ENCODE measurements at places on chromosomes 16 and 17.

GRCh38 chr17:32527146-32527545, 40.4 kb downstream of the CDK5R1 start:
- DNase-seq, result no peak

DNA sequence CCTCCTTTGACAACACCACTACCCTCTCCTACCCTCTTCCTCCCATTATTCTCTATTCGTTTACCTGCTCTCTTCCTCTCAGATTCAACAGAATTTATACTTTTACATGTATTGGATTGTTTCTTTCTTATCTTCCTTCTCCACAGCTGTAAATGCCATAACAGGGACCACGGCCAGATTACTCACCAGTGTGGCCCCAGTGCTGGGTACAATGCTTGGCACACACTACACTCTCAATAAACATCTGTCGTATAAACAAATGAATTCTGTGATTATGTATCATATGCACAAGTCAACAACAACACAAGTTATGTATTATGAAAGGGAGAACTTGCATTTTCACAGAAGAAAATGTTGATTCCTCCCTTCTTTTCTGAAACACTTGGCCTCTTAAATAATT, 20.0 kb downstream of the AARSD1 start:
- no peak for DNase-seq

- no peak for DNase-seq
Measured at GRCh38 chr17:54867634-54868033, 33.0 kb upstream of the TOM1L1 start.

GRCh38 chr16:81651758-81652718, 127.1 kb upstream of the PLCG2 start:
- DNase-seq, result no peak

DNA sequence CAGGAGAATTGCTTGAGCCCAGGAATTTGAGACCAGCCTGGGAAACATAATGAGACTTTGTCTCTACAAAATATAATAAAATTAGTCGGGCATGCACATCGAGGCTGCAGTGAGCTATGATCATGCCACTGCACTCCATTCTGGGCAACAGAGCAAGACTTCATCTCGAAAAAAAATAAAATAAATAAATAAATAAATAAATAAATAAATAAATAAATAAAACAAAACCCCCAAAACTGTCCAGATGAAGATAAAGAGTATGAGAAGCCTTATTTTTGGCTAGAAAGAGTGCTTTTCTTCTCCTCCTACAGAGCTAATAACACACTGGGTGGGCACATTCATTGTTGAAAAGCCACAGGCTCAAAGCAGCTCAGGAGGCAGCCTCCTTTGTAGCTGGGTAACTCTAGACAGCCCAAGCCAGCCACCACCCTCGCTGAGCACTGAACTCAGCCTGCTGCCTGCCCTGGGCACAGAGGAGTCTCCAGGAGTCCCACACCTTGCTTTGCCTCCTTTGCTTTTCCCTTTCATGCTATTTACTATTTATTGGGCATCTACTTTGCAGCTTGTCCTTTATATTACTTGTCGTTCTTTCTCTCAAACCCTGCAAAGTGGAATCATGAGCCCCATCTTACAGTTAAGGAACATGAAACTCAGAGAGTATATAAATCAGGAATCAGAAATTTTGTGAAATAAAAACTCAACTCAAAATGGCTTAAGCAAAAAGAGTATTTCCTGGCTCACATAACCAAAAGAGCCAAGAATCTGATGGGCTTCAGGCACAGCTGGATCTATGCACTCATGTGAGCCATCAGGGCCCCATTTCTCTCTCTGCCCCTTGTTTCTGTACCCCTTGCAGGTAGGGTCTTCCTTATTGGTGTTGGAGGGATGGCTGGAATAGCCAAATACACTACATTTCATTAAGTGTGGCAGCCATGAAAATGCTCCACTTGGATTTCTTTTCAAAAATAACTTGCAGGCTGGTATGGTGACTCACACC, 18.1 kb upstream of the C16orf87 start:
- DNase-seq, result no peak

GRCh38 chr16:24430954-24431760, 108.2 kb upstream of the RBBP6 start:
- no peak for DNase-seq

GRCh38 chr17:82355770-82356427, 3.1 kb upstream of the TEX19 start:
- DNase-seq, result no peak

- no peak for DNase-seq
Measured at GRCh38 chr16:17914168-17914567, 422.4 kb downstream of the NPIPA8 start.

- DNase-seq, result peak; percentile 37
Measured at GRCh38 chr17:44417553-44417952, 28.1 kb upstream of the ITGA2B start.

DNA sequence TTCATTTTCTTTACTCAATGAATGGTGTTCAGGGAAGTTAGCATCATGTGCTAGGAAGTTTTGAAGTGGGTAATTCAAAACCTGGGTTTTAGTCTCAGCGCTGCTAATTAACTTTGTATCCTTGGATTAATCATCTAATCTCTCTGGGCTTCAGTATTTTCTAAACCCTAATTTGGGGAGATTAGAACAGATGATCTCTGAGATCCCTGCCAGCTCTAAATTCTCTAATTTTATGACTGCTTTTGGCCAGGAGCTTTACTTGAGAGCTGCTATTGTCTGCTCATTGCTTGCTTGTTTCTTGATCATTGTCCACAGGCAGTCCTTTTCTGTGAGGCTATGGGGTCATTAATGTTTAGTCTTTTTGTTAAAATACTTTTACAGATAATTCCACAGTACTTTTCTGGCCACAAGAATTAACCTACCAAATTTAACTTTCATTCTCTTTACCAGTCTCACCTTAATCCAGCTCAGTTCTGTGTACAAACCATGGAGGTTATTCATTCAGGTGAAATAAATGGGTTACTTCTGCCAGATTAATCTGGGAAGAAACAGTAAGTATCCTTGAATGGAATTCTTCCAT, 28.4 kb upstream of the VWA3A start:
- no peak for DNase-seq

- no peak for DNase-seq
Measured at GRCh38 chr16:70662991-70663523, 16.7 kb downstream of the IL34 start.

DNA sequence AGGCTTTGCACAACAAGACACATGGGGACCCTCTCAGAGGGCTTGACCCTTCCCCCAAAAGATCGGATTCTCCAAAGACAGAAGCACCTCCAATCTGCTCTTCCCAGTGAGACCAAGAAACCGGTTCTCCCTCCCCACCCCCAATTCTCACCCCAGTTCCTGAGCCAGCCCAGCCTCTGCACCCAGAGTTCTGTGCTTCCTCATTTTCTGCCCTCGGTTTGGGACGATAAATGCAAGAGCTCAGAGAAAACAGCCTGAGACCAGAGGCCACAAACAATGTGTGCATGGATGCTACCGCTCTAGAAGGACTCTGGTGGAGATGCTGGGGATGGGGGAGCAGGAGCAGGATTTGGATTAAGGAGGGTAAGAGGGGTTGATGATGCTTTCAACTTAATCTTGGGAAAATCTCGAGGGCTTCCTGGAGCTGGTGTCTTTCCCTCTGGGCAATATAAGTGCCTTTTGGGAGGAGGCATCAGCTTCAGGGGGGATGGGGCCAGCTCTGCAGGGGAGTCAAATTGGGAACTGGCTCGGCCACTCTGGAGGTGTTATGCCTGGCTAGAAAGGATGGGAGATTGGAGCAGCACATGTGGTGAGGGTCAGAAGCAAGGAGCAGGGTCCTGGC, 6.0 kb downstream of the KRT15 start:
- DNase-seq, result no peak

- no peak for DNase-seq
Measured at GRCh38 chr17:58377661-58378060, 25.7 kb upstream of the SUPT4H1 start.

- peak; percentile 99 for DNase-seq
Measured at GRCh38 chr17:4806777-4807604, at the start of gene PLD2. Gene PLD2 (plus strand): TSS chr17:4807152. CDS start chr17:4807773, 621 bp downstream.

GRCh38 chr17:28151001-28151400, 108.5 kb downstream of the NLK start:
- DNase-seq, result no peak

GRCh38 chr16:2015117-2015946, 4.3 kb upstream of the NPW start:
- DNase-seq, result no peak

DNA sequence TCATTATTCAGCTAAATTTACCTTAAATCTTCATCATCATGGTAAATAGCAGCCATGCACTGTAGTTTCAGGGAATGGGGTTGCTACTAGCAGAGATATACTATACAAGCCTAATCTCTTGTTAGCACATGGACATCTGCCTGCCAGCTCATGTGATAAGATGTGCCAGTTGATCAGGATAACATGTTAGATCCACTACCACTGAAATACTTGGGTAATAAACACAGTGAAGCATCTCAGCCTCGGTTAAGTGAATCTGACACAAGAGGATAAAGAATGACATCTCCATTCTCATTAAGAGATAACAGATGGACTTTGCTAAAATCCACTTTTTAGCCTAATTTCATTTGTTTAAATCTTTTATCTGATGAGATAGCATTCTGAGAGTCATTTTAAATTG, 256.1 kb downstream of the CDH8 start:
- no peak for DNase-seq

DNA sequence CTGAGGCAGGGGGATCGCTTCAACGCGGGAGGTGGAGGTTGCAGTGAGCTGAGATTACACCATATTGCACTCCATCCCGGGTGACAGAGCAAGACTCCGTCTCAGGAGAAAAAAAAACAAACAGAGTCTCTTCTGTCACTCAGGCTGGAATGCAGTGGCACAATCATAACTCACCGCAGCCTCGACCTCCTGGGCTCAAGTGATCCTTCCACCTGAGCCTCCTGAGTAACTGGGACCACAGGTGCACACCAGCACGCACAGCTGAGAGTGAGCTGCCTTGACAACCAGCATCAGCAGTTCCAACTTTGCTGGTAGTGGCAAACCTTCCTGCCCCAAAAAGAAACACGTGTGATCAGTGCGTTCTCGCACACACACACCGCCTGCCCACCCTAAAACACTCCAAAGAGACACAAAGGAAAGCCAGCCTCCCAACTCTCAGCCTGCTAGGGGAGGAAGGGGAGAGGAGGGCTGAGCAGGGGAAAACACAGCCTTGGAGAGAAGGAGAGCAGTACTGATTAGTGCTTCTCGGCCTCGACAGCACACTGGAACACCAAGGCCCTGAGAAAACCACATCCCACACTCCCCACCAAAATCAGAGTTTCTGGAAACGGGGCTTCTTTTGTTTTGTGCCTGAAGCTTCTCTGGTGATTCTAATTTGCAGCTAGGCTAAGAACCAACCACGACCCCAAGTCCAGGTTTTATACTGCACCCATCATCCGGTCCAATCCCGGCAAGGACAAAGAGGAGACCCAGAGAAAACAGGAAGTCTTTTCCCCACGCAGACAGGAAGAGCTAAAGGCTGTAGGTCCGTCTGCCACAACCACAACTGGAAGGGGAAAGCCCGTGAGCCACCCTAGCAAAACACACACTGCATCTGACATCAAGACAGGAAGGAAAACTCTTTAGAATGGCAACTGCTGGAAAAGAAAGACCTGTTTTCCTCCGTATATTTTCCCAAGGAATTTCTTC, 28.8 kb downstream of the ZCCHC14 start:
- peak; percentile 48 for DNase-seq

DNA sequence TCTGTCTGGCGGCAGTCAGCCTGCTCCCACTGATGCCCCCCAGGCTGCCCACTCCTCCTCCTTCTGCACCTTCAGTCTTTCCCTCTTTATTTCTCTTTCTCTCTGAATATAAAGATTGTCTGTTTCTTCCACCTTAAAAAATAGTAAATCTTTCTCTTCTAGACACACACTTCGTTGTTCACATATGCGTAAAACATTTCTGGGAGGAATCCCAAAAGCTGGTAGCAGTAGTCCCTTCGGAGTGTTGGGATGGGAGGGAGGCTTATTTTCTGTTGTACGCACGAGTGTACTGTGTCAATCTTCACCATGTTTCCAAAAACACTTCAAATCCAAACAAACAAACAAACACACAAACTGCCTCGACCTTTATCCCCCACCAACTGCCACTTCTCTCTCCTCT, 9.9 kb downstream of the OSBPL7 start:
- no peak for DNase-seq

DNA sequence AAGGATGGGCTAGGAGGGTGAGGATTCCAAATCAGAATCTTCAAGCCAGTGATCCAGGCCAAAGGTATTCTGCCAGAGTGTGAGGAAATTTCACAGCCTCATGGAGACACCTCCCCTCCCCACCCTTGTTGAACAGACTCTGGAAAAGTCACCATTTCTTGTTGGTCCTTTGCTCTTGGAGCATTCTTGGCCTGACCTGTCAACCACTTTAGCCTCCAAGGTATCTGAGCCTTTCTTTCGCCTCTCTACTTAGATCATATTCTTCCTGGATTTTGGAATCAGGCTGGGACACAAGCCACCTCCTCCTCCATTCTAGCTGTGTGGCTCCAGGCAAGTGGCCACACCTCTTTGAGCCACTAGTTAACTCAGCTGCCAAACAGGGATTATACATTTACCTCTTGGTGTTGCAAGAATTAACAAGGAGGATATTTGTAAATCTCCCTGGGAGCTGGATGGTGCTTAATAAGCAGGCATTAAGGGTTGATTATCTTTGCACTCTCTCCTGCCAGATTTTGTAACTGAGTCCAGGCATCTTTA, 193.5 kb downstream of the WWOX start:
- DNase-seq, result no peak

- no peak for DNase-seq
Measured at GRCh38 chr17:28929787-28930186, 21.5 kb downstream of the PHF12 start.

GRCh38 chr16:13571036-13571435, 348.9 kb upstream of the ERCC4 start:
- DNase-seq, result no peak

DNA sequence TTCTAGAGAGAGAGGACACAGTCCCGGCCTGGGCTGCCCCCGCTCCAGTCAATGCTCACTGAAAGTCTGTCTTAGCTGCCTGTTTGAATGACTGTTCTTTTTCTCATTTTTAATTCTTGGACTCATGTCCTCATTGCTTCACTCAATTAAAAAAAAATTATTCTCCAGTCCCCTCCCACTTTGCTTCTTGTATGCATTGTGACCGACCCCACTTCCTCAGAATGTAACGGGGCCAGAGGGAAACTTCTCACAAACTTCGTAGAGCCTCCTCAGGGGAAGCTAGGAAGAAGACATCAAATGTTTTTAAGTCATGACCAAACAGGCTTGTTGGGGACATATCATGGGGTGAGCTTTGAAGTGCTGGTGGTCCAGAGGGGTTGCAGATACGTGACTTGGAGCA, 113.2 kb downstream of the CCDC182 start:
- no peak for DNase-seq

- peak; percentile 61 for DNase-seq
Measured at GRCh38 chr16:65414284-65414984, 292.6 kb upstream of the CDH11 start.

DNA sequence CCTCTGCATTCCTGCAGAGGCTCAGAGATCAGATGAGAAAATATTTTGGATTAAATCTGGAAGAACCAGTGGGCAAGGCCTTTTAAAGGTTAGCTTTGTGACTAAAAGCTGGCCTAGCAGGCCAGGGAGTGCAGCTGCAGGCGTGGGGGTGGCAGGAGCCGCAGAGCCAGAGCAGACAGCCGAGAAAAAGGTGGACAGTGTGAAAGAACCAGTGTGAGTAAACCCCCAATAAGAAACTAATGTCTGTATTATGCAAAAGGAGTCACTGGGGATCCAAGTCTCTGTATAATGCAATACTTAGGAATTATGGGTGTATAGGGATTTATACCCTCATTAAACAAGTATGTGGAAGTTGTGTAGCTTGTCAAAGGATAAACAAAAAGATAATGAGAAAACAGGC, 21.4 kb upstream of the SPACA3 start:
- DNase-seq, result no peak

- no peak for DNase-seq
Measured at GRCh38 chr17:75518201-75518600, 1.9 kb downstream of the TSEN54 start.
